Stimulated activated naive CD4-positive, alpha-beta T cell (primary cell): ENCODE measurements at places on chromosomes 5 and 9.

DNA sequence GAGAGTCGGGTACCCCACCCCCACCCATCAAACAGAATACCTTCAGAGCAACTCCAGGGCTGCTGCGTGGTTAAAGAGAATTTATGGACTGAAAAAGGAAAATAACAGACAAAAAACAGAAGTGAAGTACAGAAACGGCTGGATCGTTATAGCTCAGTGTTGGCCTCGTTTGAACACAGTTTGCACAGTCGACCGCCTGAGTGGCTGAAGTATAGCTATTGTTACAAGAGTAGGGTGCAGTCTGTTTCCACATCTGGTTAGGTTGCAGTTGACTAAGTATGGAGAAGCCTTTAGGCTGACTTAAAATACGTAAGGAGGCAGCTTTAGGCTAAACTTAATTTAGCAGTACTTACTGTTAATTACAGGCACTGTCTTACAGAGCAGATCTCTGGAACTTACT lies 121.2 kb downstream of the GCNT1 start:
- no peak for DNase-seq

DNA sequence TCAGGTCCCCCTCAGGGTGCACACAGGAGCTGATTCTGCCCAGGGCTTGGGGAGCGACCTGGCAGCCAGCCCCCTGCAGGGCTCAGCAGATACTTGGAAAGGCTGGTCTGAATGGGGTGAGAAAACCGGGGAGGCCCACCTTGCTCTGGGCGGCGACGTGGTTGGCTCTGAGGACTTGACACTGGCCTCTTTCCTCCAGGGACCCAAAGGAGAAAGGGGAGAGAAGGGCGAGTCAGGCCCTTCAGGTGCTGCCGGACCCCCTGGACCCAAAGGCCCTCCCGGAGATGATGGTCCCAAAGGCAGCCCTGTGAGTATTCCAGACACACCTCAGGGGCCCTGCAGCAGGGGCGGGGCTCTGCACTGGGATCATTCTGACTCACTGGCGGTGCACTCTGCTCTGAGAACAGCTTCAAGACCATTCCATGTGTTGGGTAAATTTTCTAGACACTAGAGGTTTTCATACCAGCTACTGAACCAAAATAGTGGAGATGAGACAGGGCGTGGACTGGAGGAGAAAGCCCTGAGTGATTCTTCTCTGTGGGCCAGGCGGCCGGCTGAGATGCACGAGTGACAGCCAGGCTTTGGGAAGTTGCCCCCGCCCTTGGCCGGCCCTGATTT lies 65.9 kb upstream of the FCN2 start:
- DNase-seq, result no peak

GRCh38 chr5:8034852-8035251 lies 165.9 kb downstream of the MTRR start:
- no peak for DNase-seq

DNA sequence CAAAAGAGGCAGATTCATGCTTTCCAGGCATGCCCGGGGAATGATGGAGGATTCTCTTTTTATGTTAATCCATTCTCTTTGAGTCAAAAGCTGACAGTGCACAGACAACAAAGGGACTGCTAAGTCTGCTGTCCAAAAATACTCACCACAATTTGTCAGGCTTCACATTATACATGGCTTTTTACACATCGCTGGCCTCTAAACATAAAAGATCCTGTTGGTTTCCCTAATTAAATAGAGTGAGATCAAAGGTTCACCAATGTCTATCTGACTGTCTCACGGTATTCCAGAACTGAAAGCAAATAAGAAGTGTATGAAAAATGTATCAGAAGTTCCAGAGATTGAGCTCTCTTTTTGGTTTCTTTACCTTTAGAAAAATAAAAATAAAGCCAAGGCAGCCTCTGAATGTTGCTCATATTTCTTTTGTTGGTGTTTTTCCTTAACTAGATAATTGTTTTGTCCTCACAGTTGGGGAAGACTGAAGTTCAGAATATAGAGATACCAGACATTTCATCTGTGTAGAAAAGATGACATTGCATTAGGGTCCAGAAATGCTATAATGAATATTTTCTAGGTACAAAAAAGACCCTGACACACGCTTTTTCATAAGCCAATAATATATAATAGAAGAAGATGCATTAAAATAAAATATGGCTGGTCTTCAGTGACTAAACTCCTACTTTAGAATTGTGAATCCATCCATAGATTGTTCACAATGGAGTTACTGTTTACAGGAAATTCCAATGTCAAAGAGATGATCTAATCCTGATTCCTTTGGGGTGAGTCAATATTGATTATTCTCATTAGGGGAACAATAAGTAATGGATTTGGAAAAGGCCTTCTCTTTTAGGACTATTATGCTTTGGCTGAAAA lies 688.2 kb upstream of the CDH6 start:
- DNase-seq, result no peak

DNA sequence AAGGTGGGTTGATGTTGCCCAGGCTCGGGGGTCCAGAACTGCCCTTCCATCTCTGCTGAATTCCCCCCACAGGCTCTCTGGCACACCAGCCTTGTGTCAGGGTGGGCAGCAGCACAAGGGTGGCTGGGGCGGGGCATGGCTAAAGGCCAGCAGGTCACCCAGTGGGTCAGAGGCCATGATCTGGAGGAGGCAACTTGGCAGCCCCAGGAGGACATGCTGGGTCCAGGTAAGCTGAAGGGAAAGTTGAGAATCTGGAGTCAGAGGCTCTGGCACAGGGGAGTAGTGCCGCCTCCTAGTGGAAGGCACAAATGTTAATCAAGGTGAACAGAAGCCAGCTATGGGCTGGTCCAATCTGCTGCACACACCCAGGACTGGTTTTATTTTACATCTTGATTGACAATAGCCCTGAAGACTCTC lies 6.2 kb downstream of the TMEM8B start:
- DNase-seq, result no peak

DNA sequence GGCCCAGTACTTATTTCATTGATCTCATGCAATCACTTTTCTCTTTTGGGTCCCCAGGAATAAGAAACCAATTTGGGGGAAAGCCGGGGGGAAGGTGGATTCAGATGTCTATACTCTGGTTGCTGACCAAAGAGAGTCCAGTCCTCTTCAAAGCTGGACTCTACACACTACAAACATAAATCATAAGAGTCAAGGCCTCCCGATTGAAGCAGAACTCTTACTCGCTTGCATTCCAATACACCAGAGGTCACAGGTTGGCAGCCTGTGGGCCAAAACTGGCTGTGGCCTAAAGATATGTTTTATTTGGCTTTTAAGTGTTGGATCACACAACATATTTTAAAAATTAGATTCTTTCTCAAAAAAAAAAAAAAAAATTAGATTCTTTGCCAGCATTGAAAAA lies 311.4 kb upstream of the MSX2 start:
- DNase-seq, result no peak

DNA sequence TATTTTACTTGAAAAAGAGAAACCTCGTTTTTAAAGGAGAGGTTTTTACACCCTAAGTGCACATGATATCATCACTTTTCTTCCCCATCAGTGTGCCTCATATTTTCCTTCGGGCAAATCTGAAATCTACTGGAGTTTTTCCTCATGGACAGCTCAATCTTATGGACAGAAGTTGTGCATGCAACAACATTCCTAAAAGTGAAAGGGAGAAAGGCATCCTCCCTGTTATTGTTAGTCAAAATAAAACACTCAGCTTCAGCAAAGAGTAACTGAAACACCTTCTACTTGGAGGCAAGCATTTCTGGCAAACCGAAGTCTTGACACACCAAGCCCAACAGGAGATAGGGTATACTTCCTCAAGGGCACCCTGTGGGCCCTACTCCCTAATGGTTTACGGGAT lies 217.9 kb downstream of the BNC2 start:
- no peak for DNase-seq

DNA sequence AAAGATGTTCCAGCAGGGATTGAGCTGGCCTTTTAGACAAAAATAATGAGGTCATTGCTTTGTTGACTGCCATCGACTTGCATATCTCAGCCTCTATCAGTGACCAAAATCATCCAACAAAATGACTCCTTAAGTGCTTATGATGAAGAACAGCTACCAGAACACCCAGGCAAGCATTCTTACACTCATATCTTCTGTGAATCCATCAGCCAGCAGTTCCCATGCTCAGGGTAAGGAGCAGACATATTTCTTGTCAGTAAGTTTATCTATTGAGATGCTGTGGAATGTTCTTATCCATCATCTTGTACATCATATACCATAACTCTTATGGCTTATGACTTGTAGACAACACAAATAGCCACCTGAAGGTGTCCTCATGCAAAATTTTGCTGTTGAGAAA lies 20.2 kb upstream of the SPDL1 start:
- DNase-seq, result no peak

DNA sequence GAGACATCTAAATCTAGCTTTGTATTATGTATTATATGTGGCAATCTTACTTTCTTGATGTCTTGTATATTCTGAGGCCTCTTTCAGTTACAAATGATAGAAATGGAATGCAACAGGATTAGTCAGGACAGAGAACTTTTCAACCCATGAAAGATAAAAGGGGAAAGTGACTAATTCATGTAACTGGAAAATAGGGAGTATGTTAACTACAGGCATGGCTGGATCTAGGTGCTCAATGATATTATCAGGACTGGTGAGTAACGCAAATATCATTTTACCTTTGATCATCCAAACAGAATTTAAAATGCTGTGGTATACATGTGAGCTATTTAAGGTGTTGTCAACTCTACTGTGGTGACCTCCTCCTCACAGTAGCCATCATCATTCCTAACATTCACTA lies 215.7 kb upstream of the GLRA1 start:
- no peak for DNase-seq

- DNase-seq, result no peak
Observed at GRCh38 chr9:97737429-97737828, 40.3 kb upstream of the XPA start.

DNA sequence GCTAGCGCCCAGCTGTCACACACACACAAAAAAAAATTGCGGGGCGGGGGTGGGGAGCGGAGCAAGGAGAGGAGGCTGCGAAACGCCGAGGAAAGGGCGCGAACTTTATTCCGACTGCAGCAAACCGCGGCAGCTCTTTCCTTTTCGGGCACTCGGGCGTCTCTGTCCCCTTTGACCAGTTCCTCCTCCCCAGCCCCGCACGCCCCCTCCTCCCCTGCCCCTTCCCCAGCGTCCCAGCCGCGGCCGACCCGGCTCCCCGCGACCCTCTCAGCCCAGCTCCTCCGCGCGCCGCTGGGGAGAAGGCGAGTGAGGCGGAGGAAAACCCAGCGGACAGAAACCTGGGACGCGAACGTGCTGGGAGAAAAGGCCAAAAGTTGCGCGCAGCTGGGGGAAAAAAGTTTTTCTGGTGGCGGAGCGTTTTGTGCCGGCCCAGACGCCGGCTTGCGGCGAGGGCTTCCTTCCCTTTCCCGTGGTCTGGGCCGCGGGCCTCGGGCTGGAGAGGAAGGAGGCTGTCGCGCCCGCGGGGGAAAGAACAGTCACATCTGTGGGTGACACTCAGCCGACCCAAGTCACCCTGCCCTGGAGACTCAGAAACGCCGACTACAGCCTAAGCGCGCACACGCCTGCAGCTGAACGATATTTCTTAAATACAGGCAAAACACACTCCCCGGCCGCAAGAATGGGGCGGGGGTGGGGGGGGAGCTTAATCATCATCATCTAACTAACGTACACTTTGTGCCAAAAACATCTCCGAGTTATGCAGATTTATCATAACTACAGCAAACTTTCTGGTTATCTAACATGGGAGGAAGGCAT lies 1.1 kb upstream of the BNC2 start:
- no peak for DNase-seq

DNA sequence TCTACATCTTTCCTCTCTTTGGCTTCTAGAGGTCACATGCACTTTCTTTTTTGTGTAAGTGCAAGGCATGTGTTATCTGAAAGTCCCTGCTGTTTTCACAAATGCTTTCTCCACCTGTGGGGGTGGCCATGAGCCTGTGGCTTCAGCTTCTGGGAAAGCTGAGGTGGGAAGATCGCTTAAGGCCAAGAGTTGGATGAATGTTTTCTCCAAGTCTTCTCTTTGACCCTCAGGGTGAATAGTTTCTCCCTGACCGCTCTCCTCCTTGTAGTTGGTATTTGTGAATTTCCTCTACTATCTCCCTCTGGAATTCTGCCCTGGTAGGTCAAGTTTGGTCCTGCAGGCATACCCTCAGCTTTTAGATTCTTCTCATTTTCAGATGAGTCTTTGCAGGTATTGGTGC lies 74.2 kb downstream of the UGCG start:
- DNase-seq, result no peak
